ENCODE measurements at places on chromosomes 3 and 15.

DNA sequence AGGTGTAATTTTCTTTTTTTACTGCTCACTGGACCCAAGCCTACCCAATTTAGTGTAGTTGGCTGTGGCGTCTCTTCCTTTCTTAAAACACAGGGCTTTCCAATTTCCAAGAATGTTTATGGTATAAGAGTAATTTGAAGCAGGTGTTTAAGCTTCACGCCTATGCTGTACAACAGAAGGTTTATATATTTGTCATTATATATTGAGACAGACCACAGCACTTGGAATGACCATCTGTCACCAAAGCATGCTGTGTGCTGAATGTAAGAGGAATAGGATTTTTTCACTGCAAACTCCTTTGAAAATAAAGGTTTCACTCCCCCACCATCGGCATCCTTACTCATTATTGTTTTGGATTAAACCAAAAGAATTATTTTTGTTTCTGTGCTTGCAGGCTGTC is 325.7 kb downstream of the OTOL1 start:
- ATAC-seq = no peak

GRCh38 chr3:88362428-88362827 is 212.7 kb downstream of the C3orf38 start:
- no peak for ATAC-seq

DNA sequence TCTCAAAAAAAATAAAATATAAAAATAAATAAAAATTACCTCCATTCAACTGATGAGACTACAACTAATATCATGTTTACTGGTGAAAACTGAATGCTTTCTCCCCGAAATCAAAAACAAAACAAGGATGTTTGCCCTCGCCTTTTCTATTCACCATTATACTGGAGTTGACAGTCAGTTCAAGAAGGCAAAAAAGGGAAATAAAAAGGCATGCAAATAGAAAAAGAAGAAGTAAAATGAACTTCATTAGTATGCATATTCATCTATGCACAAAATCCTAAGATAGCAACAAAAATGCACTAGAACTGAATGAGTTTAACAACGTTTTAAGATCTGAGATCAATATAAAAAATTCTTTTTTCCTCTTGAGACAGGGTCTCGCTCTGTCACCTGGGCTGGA is 72.7 kb upstream of the FAM174B start:
- ATAC-seq = no peak

- no peak for ATAC-seq
Observed at GRCh38 chr3:55416331-55416821, 70.7 kb downstream of the WNT5A start.

GRCh38 chr15:98983334-98983733 is 24.3 kb downstream of the PGPEP1L start:
- peak; percentile 25 for ATAC-seq

- no peak for ATAC-seq
Observed at GRCh38 chr3:169505577-169506230, 157.8 kb downstream of the MECOM start.

Measured in motor neuron (in vitro differentiated cells).